Heart right ventricle (tissue), 16 donors: ENCODE measurements at places on chromosomes 6 and 20.

- no peak for DNase-seq
Observed at GRCh38 chr20:48656661-48657211, 171.1 kb downstream of the PREX1 start.

- DNase-seq = no peak
Observed at GRCh38 chr20:62748311-62748710, 39.7 kb downstream of the NTSR1 start.

DNA sequence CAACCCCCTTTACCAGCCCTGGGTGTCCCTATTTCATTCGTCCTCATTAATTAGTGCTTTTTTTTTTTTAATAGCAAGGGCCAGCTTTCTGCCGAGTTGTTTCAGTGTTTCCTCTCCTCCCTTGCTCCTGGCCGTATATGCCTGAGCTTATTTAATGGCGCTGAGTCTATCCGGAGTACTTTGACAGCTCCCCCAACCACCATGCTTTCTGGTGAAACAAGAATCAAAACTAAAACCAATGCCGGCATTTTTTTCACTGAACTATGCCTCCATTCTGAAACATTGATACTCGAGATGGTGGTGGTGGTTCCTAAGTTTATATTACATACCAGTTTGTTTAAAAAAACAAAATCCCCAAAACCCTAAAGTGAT is 1.2 kb downstream of the DCBLD1 start:
- no peak for DNase-seq

GRCh38 chr6:156347246-156347645 is 429.9 kb upstream of the ARID1B start:
- no peak for DNase-seq

DNA sequence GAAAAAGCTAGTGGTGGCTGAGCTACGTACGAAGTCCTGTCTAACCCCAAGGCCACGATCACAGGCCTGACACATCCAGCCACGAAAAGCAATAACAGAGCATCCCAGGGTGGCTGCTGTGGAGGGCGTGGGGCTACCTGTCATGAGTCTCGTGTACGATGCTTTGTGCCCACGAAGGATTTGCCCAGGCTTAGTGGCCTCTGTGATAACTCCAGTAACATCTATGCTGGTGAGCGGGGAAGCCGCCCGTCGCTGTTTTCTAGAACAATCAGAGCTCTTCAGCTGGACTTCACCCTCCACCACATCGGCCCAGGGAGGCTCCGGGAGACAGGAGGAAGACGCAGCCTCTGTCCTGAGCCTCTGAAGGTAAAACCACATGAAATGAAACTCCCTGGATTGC is 250.5 kb downstream of the TAF4 start:
- no peak for DNase-seq

DNA sequence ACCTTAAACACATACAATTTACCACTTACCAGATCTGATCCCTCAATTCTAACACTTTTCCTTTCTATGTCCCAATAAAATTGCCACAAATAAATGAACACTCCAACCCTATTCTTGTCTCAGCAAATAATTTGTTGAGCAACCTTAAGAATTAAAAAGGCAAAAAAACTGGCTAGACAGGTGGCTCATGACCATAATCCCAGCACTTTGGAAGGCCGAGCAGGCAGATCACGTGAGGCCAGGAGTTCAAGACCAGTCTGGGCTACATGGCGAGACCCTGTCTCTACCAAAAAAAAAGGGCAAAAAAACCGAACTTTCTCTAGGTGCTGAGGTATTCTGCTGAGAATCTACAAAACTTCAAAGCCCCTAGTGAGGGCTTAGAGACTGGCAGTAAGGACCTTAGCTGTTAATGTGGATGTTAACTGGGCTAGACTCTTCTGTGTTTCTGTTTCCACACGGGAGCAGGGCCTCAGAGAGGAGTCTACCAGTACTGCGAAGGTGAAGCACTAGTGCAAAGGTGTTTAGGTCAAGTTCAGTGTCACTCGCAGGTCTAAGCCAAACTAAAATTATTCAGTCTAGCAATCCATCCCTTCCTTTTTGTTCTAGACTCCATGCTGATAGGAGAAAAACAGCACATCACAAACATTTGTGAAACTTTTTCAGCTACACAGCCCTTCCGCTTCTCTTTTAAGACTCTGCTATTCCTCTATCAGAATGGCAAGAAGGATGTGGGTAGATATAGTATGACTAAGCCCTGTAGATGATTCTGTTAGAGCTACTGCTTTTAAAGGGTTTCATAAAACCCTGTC is 2.6 kb downstream of the FASTKD5 start:
- DNase-seq = no peak

DNA sequence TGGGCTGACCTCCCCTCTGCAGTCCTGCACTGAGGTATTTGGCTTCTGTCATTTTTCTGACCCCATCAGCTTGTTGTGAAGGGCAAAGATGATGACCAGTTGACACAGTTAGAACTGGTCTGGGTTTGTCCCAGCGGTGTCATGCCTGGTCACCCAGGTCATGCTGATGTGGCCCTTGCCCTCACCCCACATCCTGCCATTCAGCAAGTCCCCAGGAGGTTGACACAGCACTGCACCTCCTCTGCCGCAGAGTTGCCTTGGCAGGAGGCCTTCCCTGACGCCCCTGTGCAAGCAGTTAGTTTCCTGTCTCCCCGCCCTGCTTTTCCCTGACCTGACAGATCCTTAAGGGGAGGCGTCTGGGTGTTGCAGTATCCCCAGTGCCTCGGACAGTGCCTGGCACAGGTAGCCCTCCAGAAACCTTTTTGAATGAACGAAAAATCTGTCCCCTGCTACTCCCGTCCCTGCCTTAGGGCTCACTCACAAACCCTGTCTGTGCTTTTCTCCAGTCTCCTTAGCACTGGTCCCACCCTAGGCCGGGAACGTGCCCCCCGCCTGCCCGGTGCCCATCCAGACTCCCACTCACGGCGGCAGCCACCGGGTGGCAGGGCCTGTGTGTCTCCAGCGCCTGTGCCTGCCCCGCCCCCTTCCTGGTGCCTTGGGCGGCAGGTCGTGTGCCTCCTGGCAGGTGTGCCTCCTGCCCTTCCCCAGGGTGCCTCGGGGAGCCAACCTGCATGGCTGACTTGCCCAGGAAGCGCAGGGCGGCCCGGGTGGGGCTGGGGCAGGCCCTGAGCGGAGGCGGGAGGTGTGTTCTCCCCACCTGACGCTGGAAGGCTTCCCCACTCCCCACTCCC is 146.3 kb upstream of the RNF24 start:
- no peak for DNase-seq

DNA sequence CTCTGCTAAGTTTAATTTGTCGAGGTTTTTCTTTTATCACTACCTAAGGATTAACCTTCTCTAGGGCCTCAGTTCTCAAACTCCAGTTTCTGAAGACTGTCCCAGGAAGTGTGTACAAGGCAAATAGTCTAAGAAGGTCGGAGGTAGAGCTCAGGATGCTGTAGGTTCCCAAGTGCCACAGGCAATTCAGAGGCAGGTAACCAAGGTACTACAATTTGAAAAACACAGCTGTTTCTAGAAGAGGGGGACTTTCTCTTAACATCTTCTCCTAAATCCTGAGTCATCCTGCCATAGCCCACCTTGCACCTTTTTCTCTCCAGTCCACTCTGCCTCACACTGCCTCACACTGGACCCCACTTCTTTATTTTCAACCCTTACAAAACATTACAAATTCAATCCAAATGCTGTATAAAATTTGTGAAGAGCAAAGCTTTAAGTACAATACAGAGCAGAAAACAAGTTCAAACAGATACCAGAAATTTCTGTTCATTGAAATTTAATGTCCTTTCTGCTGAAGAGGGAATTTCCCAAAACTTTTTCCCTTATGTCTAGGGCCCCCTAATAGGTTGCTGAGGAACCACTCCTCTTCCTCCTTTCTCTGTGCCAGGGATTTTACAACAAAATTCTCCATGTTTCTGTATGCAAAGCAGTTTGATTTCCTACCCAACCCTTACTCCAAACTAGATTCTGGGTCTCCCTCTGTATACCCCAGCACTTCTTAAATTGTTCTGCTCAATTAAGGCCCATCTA is 43.0 kb downstream of the FRK start:
- DNase-seq = no peak

GRCh38 chr6:151620179-151620578 is 126.4 kb downstream of the CCDC170 start:
- no peak for DNase-seq

GRCh38 chr6:40899684-40900155 is 139.3 kb downstream of the UNC5CL start:
- peak; percentile 15 for DNase-seq

DNA sequence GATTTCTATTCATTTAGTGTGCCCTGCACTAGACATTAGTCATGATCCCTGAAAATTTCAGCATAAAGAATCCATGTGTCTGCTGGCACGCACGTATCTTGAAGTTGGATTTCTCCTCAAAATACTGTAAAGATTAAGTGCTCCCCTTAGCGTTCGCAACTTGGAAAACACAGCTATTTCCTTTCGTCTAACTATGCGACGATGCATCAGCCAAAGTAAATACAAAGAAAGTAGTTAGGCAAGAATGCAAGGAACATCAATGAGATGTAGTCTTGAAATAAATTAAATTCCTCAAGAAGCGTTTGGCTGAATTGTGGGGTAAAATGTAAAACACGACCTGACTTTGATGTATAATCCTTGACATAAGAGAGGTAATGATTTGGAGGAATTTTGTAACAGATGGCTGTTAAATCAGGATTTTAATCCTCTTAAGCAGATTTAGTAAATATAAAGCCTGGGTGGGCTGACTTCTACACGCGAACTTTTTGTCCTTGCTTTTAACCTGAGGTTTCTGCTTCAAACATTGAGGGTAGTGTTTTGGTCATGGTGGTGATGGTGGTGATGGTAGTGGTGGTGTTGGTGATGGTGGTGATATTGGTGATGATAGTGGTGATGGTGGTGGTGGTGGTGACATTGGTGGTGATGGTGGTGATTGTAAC is 88.2 kb downstream of the FOXF2 start:
- no peak for DNase-seq

DNA sequence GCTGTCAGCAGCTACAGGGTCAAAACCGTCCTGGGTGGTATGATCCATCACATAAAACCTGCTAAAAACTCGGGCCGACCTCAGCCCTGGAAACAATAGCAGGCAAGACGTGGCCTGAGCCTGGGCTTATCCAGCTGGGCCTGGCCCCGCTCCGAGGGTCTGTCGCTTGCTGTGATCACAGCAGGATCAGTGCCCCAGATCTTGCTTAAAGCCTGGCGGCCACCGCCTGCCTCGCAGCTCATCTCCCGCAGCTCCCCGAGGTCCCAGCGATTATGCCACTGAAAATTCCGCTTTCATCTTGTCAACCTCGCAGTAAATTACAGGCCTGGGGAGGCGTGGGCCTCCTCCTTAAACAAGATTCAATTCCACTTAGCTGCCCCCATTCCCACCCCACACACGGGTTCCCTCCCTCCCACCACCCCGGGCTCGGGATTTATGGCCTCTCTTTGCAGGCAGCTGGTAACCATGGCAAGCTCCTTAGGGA is 40.1 kb downstream of the CDH22 start:
- no peak for DNase-seq

GRCh38 chr20:46897328-46897880 is 2.8 kb downstream of the EYA2 start:
- DNase-seq = no peak

DNA sequence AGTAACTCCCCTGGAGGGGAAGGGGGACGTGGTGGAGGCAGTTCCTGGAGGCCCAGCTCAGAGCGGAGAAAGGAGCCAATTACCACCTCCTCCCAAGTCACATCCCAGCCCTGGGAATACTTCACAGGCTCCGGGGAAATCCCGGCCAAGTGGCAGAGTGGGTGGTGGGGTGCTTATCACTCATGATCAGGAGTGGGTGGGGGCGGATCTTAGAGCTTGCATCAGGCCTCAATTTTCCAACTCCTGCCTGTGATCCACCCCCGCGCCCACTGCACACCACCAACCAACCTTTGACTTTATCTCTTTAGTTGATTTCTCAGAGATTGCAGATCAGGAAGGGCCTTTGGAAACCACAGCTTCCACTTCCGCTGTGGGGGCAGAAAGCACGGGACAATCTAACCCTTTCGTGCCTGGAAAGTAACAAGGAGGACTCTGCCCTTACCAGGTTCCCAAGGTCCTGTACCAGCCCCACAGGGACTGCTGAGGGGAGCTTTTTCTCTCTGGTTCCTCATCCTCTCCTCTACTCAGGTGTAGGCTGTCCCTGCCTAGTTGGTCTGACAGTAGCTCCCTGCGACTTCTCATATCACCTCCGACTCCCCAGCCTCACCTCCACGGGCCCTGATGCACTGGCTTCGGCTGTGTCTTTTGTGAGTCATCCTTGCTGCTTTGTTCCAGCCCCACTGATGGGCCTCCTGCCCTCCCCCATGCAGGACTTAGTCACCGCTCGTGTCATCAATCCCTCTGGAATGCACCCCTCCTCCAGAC is 24.9 kb upstream of the IER3 start:
- DNase-seq = peak; percentile 56

- DNase-seq = no peak
Observed at GRCh38 chr6:111773501-111774345, 99.5 kb downstream of the FYN start.

DNA sequence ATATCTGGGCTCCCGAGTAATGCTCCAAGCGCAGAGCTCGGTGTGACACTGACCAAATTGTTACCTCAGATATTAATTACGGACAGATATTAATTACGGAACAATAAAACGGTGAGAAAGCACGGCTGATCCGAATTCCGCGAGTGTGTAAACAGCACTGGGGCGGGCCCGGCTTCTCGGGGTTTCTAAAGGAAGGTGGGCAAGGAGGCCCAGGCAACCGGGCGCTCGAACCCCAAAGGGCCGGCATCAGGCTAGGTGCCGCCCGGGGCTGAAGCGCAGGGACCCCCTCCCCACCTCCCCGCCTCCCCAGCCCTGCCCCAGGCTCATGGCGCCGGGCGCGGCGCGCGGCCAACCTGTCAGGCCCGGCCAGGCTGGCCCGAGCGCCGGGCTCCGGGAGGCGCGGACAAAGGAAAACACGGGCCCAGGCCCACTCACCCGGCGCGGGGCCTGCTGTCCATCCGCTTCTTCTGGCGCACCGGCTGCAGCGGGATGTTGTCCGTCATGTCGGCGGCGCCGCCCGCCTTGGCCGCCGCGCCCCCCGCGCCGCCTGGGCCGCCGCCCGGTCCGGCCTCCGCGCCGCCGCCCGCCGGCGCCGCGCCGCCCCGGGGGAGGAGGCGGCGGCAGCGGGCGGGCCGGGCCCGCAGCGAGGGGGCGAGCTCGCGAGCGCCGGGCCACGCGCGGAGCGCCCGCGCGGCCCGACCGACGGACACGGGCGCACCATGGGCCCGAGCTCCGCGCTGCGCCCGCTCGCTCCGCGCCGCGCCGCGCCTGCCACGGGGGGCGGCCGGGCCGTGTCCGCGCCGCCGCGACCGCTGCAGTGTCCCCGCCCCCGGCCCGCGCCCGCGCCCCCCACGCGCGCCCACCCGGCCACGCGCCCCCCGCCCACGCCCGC is at the start of gene ATP9A:
ATP9A (minus strand) TSS at position 524 of the 892 bp plus-strand sequence; CDS start at position 503, 21 bp downstream.
- DNase-seq = peak; percentile 27

GRCh38 chr6:106692112-106692818 is 62.9 kb downstream of the QRSL1 start:
- DNase-seq = no peak

- DNase-seq = no peak
Observed at GRCh38 chr6:134550604-134551003, 232.7 kb upstream of the SGK1 start.

GRCh38 chr20:51529758-51530157 is 12.8 kb downstream of the NFATC2 start:
- no peak for DNase-seq

- DNase-seq = no peak
Observed at GRCh38 chr6:25137480-25137879, 141.7 kb upstream of the CARMIL1 start.
